NCI-H1436 treated with DMSO at 0.1 percent for 48 hours (cell line): ENCODE measurements at places on chromosomes 12 and 14.

- DNase-seq: no peak
These were observed 21.4 kb upstream of the NCOR2 start for GRCh38 chr12:124588751-124589267.

DNA sequence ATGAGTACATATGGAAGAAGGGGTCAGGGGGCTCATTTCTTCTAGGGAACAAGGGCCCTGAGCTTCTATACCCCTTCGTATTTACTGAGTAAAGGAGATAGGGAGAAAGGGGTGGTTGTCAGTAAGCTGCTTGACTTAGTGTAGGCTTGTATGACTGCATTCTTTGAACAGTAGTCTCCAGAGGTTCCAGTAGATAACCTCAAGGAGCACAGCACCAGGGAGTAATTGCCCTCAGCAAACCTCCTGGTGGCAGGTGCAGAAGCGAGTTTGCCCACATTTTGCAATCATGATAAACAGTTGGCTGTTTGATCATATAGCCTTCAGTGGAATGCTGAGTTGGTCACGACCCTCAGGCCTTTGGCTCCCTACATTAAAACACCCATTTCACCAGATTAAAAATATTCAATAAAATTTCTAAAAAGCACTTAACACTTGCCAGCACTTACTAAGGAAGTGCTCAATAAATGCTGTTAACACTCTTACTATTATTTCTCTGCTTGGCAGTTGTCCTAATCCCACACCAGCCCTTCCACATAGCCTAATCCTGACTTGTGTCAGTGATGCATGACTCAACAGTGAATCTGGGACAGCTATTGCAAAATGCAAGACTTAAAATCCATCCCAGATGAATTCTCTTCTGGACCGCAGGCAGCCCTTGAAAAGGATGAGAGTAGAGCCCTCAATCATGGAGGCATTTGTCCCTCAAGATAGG, 3.7 kb upstream of the DHRS4L2 start:
- DNase-seq: no peak

DNA sequence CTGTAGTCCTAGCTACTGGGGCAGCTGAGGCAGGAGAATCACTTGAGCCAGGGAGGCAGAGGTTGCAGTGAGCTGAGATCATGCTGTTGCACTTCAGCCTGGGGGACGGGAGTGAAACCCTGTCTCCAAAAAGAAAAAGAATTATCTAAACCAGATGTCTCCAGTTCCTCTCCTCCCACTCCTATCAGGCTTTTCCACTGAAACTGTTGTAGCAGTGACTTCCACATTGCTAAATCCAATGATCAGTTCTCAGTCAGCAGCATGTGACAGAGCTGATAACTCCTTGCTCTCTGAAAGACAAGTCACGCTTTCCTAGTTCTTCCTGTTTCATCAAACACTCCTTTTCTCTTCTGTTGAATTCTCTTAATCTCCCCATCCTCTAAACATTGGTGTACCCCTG, 8.6 kb downstream of the SLC38A6 start:
- no peak for DNase-seq

GRCh38 chr12:117674313-117674712, 294.5 kb downstream of the KSR2 start:
- DNase-seq: no peak

GRCh38 chr12:224330-224729, 10.4 kb upstream of the SLC6A12 start:
- DNase-seq: no peak

GRCh38 chr14:50964683-50965390, 20.6 kb upstream of the PYGL start:
- DNase-seq: no peak

DNA sequence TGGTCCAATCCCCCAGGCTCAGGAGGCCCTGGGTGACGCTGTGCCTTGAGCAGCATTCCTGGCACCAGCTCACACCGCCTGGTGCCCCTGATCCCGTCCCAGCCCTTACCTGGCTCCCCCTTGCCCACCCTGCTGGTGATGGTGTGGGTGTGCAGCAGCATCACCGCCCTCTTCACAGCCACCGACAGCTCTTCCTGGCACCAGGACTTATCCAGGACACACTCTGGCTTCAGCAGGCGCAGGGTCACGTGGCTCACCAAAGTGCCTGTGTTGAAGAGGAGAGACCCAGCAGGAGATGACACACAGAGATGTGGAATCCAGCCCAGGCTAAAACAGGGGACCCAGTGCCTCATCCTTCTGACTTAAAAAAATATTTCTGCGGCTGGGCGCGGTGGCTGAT, 36.2 kb downstream of the GCN1 start:
- no peak for DNase-seq

DNA sequence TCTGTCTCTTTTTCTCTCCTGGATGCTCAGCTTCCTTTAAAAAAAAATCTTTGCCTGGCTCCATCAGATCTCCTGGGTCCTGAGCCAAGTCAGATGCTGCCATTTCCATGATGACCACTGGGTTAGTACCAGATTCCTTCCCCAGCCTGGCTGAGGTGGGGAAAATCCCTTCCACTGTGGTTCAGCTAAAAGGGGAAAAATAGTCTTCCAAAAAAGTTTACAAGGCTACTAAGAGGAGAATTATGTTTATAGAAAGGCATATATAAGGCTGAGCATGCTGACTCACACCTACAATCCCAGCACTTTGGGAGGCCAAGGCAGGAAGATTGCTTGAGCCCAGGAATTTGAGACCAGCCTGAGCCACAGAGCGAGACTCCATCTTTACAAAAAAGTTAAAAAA, 28.4 kb upstream of the GAS2L3 start:
- DNase-seq: no peak

- no peak for DNase-seq
These were observed 99.6 kb downstream of the CAPZA3 start for GRCh38 chr12:18837505-18837904.

DNA sequence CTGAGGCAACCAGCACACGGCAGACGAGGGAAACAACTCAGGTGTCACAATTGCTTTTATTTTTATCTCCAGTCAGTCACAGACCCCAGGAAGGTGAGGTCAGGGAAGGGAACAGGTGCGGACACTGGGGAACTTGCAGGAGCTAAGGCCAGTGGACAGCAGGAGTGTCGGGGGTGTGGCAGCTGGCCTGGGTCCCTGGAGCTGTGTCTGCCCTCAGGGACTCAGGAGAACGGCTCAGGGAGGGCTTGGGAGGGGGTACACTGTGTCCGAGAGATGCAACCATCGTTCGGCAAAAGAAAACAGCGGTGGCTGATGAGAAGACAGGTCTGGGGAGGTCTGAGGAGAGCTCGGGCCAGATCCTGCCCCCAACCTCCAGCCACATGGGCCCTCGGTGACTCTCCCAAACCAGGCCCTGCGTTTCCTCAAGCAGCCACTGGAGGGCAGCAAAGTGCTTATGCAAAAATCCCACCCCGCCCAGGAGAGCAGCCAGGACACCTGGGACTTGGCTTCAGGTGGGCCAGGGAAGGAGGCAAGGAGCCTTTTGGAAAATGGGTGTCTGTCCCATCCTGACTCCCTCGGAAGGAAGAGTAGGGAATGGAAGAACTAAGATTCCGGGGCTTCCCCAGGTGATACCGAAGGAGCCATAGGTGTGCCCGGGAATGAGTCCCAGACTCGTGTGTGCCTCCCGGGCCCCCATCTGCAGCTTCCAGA, 24.1 kb upstream of the BCDIN3D start:
- no peak for DNase-seq

DNA sequence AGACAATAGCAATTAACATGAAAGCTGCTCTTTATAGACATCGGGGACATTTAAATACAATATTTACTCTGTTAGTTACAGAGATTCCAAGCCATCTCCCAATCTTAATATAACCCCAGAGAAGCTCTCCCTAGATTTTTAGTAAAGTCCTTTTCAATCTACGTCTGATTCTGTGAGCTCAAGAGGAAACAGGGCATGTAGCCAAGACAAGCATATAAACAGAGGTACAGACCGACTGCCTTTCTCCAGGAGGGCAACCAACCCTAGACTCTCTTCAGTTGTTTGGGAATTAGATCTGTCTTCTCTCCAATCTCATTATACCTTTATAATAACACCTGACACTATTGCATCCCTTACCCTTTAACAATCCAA, 57.4 kb downstream of the TMTC1 start:
- DNase-seq: no peak

DNA sequence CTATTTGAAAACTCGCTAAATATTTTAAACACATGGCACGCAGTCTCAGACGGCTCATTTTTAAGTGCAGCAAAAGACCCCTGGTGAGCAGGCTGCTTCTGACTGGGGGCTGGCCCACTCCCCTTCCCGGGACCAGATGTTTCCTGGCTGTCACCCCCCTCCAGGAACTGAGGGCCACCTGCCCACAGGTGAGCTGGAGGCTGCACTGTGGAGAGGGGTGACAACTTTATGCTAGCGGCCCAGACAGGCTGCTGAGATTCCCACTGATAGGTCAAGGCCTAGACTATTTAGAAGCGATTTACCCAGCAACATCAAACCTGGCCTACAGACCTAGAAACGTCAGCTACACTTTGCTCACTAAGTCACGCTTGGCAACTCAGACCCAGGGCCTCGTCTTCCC, 92.1 kb downstream of the BCL11B start:
- no peak for DNase-seq

GRCh38 chr12:113145720-113146551, 3.6 kb upstream of the CFAP73 start:
- DNase-seq: no peak

GRCh38 chr14:65080960-65081747, 21.2 kb downstream of the MAX start:
- DNase-seq: no peak

GRCh38 chr12:100164153-100164704, 21.6 kb upstream of the BLTP3B start:
- no peak for DNase-seq

GRCh38 chr12:113326775-113327395, 8.0 kb downstream of the SLC8B1 start:
- no peak for DNase-seq
